Hepatocyte (in vitro differentiated cells): ENCODE measurements at places on chromosomes 16 and 17. TPM values are rescaled to one million over a fixed set of nuclear protein-coding genes. Genes with fewer than 3 reads are reported as not detected.

- no peak for DNase-seq
- H3K27ac ChIP-seq, result no peak overlapping the region
- no peaks in the 10 kb centered on the region for H3K36me3 ChIP-seq
- no peak overlapping the region for H3K4me3 ChIP-seq
Observed at GRCh38 chr16:89710709-89711564, 9.4 kb upstream of the SPATA2L start.

- peaks cover 32% of the 10 kb centered on the region for H3K4me1 ChIP-seq
- H3K27me3 ChIP-seq, result no peaks in the 10 kb centered on the region
- H3K36me3 ChIP-seq, result no peaks in the 10 kb centered on the region
- peak overlapping the region; percentile 91 for H3K4me3 ChIP-seq
- H3K27ac ChIP-seq, result peak overlapping the region; percentile 99
Observed at GRCh38 chr17:1484676-1485422, 7.6 kb downstream of the MYO1C start.

GRCh38 chr17:71145486-71145885 is 975.3 kb upstream of the SOX9 start:
- H3K27me3 ChIP-seq, result no peaks in the 10 kb centered on the region
- no peak overlapping the region for H3K4me3 ChIP-seq
- H3K27ac ChIP-seq, result no peak overlapping the region
- H3K36me3 ChIP-seq, result no peaks in the 10 kb centered on the region
- no peaks in the 10 kb centered on the region for H3K4me1 ChIP-seq

- H3K4me3 ChIP-seq, result no peak overlapping the region
- H3K4me1 ChIP-seq, result no peaks in the 10 kb centered on the region
- H3K36me3 ChIP-seq, result no peaks in the 10 kb centered on the region
- DNase-seq, result no peak
- H3K27me3 ChIP-seq, result peaks cover 6% of the 10 kb centered on the region
Observed at GRCh38 chr17:9101356-9101755, 80.0 kb downstream of the NTN1 start.

DNA sequence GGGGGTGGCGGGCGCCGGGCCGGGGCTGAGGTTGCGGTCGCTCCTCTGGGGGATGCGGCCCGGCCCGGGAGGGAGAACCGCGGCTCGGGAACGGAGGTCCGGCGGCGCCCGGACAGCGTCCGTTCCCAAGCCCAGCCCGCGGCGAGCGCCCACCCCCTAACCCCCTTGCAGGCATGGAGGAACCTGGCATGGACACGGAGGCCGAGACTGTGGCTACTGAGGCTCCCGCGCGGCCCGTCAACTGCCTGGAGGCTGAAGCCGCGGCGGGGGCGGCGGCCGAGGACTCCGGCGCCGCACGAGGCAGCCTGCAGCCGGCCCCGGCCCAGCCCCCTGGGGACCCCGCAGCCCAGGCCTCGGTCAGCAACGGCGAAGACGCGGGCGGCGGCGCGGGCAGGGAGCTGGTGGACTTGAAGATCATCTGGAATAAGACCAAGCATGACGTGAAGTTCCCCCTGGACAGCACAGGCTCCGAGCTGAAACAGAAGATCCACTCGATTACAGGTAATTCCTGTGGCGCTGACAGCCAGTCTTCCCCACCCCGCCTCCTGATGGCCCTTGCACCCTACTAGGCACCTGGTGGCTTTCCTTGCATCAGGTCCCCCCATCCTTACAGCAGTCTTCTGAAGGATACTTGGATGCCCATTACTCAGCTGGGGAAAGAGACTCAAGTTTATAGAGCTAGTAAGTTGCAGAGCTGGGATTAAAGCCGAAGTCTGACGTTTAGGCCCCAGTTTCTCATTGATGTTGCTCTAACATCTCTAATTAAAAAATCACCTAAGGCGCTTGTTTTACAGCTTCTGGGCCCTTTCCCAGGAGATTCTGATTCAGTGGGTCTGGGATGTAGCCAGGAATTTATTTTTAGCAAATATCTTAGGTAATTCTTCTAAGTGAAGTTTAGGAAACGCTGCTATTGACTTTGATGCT is 514 bp downstream of the UBFD1 start:
- no peaks in the 10 kb centered on the region for H3K27me3 ChIP-seq
- peaks cover 20% of the 10 kb centered on the region for H3K4me1 ChIP-seq
- peak overlapping the region; percentile 83 for H3K27ac ChIP-seq
- peak; percentile 59 for DNase-seq
- H3K36me3 ChIP-seq, result no peaks in the 10 kb centered on the region
- H3K4me3 ChIP-seq, result peak overlapping the region; percentile 59

GRCh38 chr17:1627982-1628855 is at the start of gene SLC43A2:
Gene SLC43A2 (minus strand): TSS chr17:1628834. CDS start chr17:1627874, 960 bp downstream.
- H3K27me3 ChIP-seq, result peaks cover 8% of the 10 kb centered on the region
- H3K36me3 ChIP-seq, result no peaks in the 10 kb centered on the region
- peak within 1 kb of the TSS; percentile 48 for H3K4me3 ChIP-seq
- H3K27ac ChIP-seq, result peak within 1 kb of the TSS; percentile 91

- peak overlapping the region; percentile 43 for H3K27ac ChIP-seq
- H3K4me1 ChIP-seq, result peaks cover 9% of the 10 kb centered on the region
- no peak overlapping the region for H3K4me3 ChIP-seq
- no peaks in the 10 kb centered on the region for H3K27me3 ChIP-seq
- H3K36me3 ChIP-seq, result no peaks in the 10 kb centered on the region
Observed at GRCh38 chr16:4097826-4098240, 18.4 kb downstream of the ADCY9 start.

GRCh38 chr17:31448467-31449077 is 57.1 kb downstream of the RAB11FIP4 start:
- DNase-seq, result no peak
- no peaks in the 10 kb centered on the region for H3K36me3 ChIP-seq
- H3K4me1 ChIP-seq, result peaks cover 8% of the 10 kb centered on the region
- H3K27ac ChIP-seq, result no peak overlapping the region
- H3K4me3 ChIP-seq, result no peak overlapping the region

NXPH3 gene
- total RNA-seq, result 0.40 and 1.2 TPM in 2 replicates

STH gene
- not detected in 2 replicates for total RNA-seq

GRCh38 chr17:29091606-29092289 is 48.8 kb downstream of the PIPOX start:
- H3K36me3 ChIP-seq, result no peaks in the 10 kb centered on the region
- DNase-seq, result no peak
- no peak overlapping the region for H3K4me3 ChIP-seq
- H3K4me1 ChIP-seq, result no peaks in the 10 kb centered on the region
- no peaks in the 10 kb centered on the region for H3K27me3 ChIP-seq
- H3K27ac ChIP-seq, result no peak overlapping the region

- peak overlapping the region; percentile 39 for H3K4me3 ChIP-seq
- no peaks in the 10 kb centered on the region for H3K27me3 ChIP-seq
- no peaks in the 10 kb centered on the region for H3K36me3 ChIP-seq
- peaks cover 27% of the 10 kb centered on the region for H3K4me1 ChIP-seq
Observed at GRCh38 chr17:82519971-82520903, 705 bp downstream of the FOXK2 start.

PRAC1 gene
- not detected in 2 replicates for total RNA-seq

DNA sequence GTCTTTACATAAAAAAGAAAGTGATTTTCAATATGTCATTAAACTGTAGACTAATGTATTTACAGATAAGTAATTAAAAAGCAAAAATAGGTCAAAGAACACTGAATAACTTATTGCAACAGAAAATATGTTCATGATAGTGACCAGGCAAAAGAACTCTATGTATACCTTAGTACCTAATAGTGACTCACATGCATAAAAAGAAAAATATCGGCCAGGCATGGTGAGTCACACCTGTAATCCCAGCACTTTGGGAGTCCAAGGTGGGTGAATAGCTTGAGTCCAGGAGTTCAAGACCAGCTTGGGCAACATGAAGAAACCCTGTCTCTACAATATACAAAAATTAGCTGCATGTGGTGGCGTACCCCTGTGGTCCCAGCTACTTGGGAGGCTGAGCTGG is 33.0 kb upstream of the TOM1L1 start:
- DNase-seq, result no peak
- H3K36me3 ChIP-seq, result no peaks in the 10 kb centered on the region
- no peaks in the 10 kb centered on the region for H3K27me3 ChIP-seq
- no peak overlapping the region for H3K4me3 ChIP-seq
- H3K4me1 ChIP-seq, result no peaks in the 10 kb centered on the region
- no peak overlapping the region for H3K27ac ChIP-seq

ERI2 gene
- total RNA-seq, result 20.8 and 26.9 TPM in 2 replicates

DNA sequence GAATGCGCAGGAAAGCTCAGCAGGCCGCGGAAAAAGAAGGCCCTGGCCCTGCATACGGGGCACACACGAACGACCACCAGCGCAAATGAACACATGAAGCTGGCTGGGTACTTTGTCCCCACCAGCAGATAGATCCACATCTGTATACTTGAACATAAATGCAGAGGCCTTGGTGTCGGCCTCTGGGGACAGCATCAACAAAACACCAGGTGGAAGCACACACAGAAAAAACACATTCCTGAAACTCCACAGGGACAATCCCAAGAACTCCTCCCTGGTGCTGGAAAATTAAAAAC is 606 bp upstream of the ZBTB4 start:
- H3K36me3 ChIP-seq, result no peaks in the 10 kb centered on the region
- peak overlapping the region; percentile 97 for H3K4me3 ChIP-seq
- H3K4me1 ChIP-seq, result peaks cover 51% of the 10 kb centered on the region
- H3K27ac ChIP-seq, result peak overlapping the region; percentile 100
- no peaks in the 10 kb centered on the region for H3K27me3 ChIP-seq
- no peak for DNase-seq

GRCh38 chr16:49336581-49336980 is 37.0 kb upstream of the C16orf78 start:
- no peak overlapping the region for H3K27ac ChIP-seq
- DNase-seq, result no peak
- H3K27me3 ChIP-seq, result no peaks in the 10 kb centered on the region
- H3K4me3 ChIP-seq, result no peak overlapping the region
- no peaks in the 10 kb centered on the region for H3K4me1 ChIP-seq

DNA sequence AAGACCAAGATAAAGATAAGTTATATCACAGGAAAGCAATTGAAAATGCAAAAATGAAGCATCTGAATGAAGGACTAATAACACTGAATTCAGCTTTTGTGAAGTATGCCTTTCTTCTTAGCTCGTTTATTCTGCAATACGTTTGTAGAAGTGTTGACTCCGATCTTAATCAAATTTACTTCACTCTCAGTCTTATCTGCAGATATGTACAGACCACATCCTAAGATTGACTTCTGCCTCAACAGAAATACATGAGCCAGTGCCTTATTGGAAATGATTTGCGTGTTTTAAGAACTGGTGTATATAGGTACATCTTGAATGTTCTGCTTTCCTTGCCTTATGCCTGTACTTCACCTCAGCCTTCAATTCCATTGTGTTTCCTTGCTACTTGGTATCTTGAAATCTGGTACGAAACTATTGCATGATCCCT is 1.3 kb downstream of the ATF7IP2 start:
- no peak for DNase-seq
- H3K4me1 ChIP-seq, result peaks cover 7% of the 10 kb centered on the region

TEX14 gene
- 0.04 and 0.07 TPM in 2 replicates for total RNA-seq

- no peaks in the 10 kb centered on the region for H3K36me3 ChIP-seq
- no peak overlapping the region for H3K4me3 ChIP-seq
- H3K4me1 ChIP-seq, result peaks cover 17% of the 10 kb centered on the region
- H3K27me3 ChIP-seq, result no peaks in the 10 kb centered on the region
Observed at GRCh38 chr16:66740010-66740409, 11.4 kb downstream of the DYNC1LI2 start.

- H3K27ac ChIP-seq, result peak overlapping the region; percentile 87
- H3K4me3 ChIP-seq, result peak overlapping the region; percentile 37
- no peaks in the 10 kb centered on the region for H3K36me3 ChIP-seq
- no peak for DNase-seq
Observed at GRCh38 chr16:85171004-85171758, 58.9 kb upstream of the CIBAR2 start.

GRCh38 chr16:1009358-1010150 is 28.0 kb downstream of the SOX8 start:
- no peak overlapping the region for H3K27ac ChIP-seq
- H3K4me3 ChIP-seq, result no peak overlapping the region
- H3K4me1 ChIP-seq, result peaks cover 12% of the 10 kb centered on the region
- H3K36me3 ChIP-seq, result no peaks in the 10 kb centered on the region

- H3K27ac ChIP-seq, result peak overlapping the region; percentile 99
- no peaks in the 10 kb centered on the region for H3K36me3 ChIP-seq
- peaks cover 7% of the 10 kb centered on the region for H3K27me3 ChIP-seq
- H3K4me1 ChIP-seq, result peaks cover 35% of the 10 kb centered on the region
Observed at GRCh38 chr17:61412860-61413660, 13.4 kb downstream of the TBX2 start.

HSF5 gene
- total RNA-seq, result 0.03 TPM in 1 of 2 replicates, not detected in the other

AIPL1 gene
- total RNA-seq, result not detected in 2 replicates

GRCh38 chr16:64539811-64540371 is 582.0 kb downstream of the CDH11 start:
- H3K27me3 ChIP-seq, result no peaks in the 10 kb centered on the region
- no peak overlapping the region for H3K4me3 ChIP-seq

SOX15 gene
- total RNA-seq, result 0.13 and 0.44 TPM in 2 replicates

- DNase-seq, result no peak
- peaks cover 7% of the 10 kb centered on the region for H3K27me3 ChIP-seq
- H3K36me3 ChIP-seq, result no peaks in the 10 kb centered on the region
- H3K27ac ChIP-seq, result no peak overlapping the region
- no peak overlapping the region for H3K4me3 ChIP-seq
Observed at GRCh38 chr17:7017827-7018200, 5.0 kb upstream of the BCL6B start.

DNA sequence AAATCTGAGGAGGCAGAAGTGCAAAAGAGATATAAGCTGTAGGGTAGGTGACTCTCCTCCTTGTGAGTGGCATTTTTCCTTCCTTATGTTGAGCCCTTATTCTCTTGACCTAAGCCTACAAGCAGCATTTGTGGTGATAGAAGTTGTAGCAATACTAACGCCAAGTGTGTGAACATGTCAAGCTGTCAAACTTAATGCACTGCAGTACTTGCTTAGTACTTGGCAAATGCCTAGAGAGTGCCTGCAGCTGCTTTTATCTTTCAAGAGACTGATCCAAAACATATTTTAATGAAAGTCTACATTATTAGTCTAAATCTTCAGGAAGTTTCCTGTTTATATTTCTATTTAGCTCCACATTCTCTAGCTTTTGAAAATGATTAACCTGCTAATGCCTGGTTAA is 83.2 kb downstream of the CNTNAP4 start:
- no peak for DNase-seq
- no peaks in the 10 kb centered on the region for H3K27me3 ChIP-seq
- H3K27ac ChIP-seq, result no peak overlapping the region
- H3K4me3 ChIP-seq, result no peak overlapping the region
- H3K36me3 ChIP-seq, result no peaks in the 10 kb centered on the region

DNA sequence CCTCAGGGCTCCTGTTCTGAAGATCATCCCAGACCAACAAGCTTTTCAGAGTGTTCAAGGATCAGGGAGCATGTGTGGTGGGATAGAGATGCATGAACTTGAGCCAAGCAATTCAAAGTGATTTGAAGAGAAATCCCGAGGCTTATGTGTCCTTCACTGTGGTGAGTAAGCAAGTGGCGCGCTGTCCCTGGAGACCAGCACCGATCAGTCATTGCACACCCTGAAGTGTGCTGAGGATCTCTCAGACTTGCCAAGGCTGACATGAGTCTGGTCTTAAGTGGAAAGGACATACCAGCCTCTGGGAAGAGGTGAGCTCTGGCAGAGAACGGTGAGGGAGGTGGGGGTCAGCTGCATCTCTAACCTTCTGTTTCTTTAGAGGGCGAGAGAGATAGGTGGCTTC is 43.8 kb upstream of the CDH13 start:
- no peaks in the 10 kb centered on the region for H3K27me3 ChIP-seq
- H3K4me3 ChIP-seq, result no peak overlapping the region
- no peak for DNase-seq
- H3K27ac ChIP-seq, result no peak overlapping the region
- H3K4me1 ChIP-seq, result peaks cover 6% of the 10 kb centered on the region
- H3K36me3 ChIP-seq, result no peaks in the 10 kb centered on the region

- peak; percentile 69 for DNase-seq
- H3K27ac ChIP-seq, result no peak within 1 kb of the TSS
- H3K36me3 ChIP-seq, result no peaks in the 10 kb centered on the region
- peaks cover 54% of the 10 kb centered on the region for H3K27me3 ChIP-seq
Observed at GRCh38 chr17:42180922-42181850, at the start of gene KCNH4. Gene KCNH4 (minus strand): TSS chr17:42181142. CDS start chr17:42180945, 197 bp downstream.

GRCh38 chr16:88451586-88452481 is 1.2 kb upstream of the ZFPM1 start:
- peaks cover 25% of the 10 kb centered on the region for H3K4me1 ChIP-seq
- H3K27ac ChIP-seq, result no peak overlapping the region
- no peak for DNase-seq
